Stimulated activated CD8-positive, alpha-beta memory T cell treated with anti-CD3 and anti-CD28 coated beads, Interleukin-4, amount 100 ng/mL, for 1 hour (primary cell): ENCODE measurements at places on chromosomes 6 and 20.

DNA sequence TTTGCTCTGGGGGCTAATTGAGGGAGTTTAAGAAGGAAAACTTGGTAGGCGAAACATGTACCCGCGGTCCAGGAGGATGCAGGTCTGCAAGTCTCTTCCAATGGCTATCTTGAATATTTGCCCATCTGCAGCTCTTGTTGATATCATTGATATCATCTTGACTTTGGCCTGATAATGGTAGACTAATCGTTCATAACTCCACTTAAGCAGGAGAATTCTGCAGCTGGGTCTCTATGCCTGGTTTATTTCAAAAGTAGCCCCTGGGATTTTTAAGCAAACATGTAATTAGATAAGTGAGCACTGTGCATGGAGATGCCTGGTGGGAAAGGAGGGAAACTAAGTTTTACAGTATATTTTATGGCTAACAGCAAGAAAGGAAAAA is 52.7 kb downstream of the ADGB start:
- DNase-seq = no peak

GRCh38 chr20:37892001-37892400 is 10.9 kb upstream of the VSTM2L start:
- no peak for DNase-seq

DNA sequence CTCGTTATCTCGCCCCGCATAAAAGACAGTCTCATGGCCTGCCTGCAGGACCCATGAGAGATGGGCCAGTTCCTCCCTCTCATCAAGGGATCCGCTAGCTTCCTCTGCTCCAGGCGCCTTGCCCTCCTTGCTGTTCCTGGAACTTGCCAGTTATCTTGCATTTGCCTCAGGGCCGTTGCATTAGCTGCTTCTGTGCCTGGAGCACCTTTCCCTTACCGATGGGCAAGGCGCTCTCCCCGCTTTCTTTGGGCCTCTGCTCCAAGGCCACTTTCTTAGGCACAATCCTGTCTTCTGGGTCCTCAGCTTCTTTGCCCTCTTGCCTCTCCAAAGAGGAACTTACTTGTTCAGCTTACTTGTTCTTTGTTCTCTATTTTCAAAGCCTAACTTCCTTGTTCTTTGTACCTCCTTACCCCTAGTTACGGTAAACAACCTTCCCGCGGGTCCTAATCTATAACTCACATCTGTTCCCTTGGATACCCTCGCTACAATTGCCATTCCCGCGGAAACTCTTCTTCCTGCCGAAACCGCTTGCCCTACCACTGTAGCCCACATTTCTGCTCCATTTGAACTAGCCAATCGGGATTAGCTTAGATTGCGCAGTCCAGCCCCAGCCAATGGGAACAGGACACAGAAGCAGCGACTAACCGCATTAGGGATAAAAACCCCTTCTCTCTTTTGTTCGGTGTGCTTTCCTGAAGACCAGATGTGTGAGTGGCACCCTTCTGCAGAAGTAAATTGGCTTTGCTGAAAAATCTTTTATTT is 887 bp upstream of the NSFL1C start:
- no peak for DNase-seq

- no peak for DNase-seq
These were observed 244.9 kb downstream of the PLCB1 start for GRCh38 chr20:8376940-8377339.

DNA sequence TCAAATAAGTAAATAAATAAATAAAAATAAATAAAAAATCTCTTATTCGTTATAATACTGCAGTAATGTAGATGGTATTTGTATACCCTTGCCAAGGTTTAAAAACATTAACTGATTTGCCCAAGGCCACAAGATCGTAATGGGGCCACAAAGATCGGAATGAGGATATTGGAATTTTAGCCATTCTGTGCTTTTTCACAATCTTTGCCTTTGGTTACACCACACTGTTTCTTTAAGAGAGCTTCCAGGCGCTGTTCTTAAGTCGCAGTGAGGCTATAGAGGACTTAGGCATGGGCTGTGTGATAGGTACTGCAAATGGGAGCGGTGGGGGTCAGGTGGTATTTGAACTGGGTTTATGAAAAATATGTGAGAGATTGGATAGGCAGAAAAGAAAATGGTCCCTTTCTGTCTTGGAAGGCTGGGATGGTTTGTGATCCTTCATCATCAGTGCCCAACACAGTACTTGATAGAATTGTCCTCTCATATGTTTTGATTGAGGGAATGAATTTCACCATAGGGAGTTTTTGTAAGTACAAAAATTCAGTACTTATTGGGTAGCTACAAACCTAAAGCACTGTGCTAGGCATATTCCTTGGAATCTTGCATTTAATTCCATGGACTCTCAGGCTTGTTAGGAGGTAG is 1.4 kb downstream of the NUS1 start:
- DNase-seq = no peak
